ENCODE measurements at places on chromosomes 16 and 17. TPM values are rescaled to one million over a fixed set of nuclear protein-coding genes. Genes with fewer than 3 reads are reported as not detected.

DNA sequence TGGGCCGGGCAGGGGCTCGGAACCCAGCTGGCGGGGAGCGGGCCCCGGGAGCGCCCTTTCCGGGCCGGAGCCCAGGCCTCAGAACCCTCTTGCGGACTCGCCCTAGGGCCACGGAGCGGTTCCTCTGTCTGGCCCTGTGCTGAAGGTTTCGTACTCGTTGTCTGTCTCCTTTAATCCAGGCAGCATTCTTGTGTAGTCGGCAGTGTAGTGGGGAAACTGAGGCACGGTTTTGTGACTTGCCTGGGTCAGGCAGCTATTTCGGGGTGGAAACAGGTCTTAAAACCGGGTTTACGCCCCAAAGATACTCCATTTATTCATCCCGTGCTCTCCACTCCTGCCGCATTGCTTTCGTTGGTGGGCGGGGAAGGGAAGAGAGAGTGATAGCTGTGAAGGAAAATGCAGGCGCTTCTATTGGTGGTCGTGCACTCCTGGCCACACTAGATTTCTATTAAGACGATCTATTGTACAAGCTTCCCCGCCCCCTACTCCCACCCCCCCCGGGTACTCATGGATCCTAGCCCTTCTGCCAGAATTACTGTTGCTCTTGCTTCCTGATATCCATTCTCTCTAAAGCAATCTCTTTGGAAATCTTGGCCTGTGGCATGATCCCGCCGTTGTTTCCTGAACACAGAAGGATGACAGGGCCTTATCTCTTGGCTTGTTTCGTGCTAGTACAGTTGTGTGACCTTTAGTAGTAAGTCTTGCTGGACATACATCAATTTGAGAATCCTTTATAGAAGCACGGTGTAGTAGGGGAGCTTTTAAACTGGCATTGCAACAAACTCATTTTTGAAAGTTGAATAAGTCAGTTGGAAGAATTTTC, 751 bp downstream of the DCAF7 start:
- DNase-seq, result no peak

- DNase-seq, result no peak
These were observed 3.6 kb downstream of the C17orf58 start for GRCh38 chr17:67992548-67993152.

DNA sequence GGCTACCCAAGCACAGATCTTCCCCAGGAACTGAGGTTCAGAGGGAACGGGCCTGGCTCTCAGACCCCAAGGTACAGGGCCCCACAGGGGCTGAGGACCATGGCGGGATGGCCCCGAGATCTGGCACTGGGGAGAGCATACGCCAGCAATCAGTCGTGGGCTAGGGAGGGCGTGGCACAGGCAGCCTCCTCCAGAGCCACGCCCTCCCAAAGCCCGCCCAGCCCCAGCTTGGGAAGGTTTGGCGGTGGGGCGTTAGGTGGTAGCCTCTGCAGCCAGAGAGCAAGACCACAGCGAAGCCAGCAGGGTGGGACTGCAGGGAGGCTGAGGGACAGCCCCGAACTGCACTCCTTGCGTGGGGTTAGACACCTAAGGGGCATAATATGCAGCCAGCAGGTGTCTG, 11.6 kb downstream of the WNT9B start:
- no peak for DNase-seq

DNA sequence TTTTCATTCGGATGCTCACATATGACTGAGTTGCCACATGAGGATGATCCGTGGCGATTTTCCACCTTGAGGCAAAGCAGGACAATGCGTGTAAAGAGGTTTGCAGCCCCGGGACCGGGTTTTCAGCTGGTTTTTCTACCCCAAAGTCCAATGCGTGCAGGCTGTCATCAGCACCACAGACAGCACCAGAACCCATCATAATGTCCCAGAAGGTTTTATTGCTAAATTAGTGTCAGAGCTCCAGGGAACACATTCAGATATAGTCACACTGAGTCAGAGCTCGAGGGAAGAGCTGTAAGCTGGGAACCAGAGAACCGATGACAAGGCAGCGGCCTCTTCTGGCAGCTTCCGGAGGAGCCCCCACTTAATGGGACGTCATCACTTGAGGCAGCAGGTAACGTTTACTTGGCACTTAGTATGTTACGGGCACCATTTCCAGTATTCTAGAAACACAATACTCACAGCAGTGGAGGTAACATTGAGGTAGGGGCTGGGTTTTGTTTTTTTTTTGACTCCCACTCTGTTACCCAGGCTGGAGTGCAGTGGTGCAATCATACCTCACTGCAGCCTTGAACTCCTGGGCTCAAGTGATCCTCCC, 8.9 kb upstream of the NAGPA start:
- DNase-seq, result no peak

GRCh38 chr17:36623281-36623680, 21.9 kb downstream of the MRM1 start:
- no peak for DNase-seq

- no peak for DNase-seq
These were observed 18.5 kb upstream of the CDH1 start for GRCh38 chr16:68718590-68718989.

- DNase-seq, result no peak
These were observed 53.6 kb upstream of the SDK2 start for GRCh38 chr17:73697872-73698271.

DNA sequence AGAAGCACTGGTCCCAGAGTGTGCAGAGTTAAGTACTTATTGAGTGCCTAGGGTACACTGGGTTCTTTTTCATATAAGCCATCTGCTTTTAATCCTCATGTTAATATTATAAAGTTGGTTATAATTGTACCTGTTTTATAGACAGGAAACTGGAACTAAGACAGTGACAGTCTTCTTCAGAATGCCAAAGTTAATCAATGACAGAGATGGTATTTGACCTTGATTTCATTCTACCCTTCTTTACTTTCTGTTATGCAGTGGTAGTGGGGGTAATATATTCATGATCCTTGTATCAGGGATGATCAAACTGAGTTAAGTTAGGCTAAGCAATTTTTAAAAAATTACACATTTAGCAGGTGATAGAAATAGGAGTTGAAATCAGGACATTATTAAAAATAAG, 108.6 kb upstream of the GOT2 start:
- no peak for DNase-seq

DNA sequence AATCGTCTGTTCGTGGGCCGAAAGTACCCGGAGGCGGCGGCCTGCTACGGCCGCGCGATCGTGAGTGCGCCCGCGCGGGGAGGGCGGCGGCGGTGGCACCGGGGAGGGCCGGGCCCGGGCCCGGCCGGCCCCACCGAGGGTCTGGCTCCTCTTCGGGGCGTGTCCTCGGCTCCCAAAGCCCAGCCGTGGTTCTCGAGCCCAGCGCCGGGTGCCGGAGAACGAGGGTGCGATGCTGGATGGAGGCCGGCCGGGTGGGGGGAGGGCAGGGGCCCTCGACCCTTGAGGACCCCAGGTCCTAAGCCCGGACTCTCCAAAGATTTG, 375 bp downstream of the STUB1 start:
- DNase-seq, result no peak

GRCh38 chr16:73095885-73096421, 48.0 kb upstream of the ZFHX3 start:
- DNase-seq, result no peak

DNA sequence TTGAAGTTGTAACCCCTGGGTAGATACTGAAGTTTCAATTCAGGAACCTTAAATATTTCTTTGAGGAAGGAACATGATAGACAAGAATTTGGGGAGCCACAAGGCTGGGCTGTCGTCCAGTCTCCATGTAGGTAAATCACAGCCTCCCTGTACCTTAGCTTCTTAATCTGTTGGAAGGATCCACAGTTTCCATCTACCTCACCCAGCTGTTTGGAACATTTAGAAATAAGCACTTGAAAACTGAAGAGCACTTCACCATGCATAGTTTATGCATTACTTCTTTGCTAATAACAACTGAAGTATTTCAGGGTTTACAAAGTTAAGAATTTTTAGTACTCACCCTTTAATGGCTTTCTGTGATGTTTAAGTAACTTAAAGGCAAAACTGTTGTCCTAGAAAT, 17.2 kb downstream of the TXNDC11 start:
- no peak for DNase-seq

DNA sequence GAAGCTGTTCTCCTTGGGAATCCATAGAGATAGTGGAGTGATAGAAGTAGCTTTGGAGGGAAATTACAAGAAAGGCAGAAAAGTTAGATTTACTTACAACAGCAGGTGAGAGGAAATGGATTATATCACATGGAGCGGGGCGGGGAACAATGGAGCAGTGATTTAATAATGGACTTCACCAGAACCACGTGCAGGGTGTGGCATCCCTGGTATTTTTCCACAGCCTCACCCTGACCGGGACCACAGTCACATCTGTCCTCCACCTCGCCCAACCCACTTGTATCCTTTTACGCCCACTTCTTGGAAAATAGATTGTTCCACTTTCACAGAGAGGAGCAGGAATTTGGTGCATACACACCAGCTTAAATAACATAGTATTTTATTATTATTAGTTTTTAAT, 15.9 kb upstream of the CYB5B start:
- DNase-seq, result no peak

DNA sequence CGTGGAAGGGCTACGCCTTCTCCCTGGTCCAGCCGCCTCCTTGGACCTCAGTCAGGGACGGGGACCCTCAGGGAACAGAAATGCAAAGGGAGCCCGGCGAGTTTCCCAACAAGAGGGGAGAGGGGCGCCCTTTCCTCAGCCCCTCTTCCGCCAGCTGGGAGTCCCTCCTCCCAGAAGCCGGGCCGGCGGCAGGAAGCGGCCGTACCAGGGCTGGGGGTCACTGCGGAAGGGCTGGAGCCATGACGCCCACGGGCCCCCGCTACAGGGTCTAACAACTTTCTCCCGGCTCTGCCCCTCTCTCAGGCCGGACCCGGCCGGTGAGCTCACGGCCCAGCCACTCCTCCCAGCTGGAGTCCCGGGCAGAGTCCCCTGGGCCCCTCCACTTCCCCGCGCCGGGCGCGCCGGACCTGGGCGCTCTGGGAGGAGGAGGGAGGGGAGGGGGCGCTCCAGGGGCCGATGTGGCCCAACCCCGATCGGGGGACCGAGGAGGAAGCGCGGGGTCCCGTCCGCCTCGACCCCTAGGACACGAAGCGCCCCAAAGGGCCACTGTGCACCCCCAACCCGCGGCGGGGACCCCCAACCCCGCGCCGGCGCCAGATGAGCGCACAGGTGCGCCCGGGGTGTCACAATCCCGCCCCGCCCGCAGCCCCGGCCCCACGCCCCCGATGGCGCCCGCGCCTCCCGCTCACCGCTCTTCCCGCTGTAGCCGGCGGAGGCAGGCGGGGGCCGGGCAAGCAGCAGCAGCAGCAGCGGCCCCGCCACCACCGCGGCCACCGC, 578 bp downstream of the PGAP6 start:
- no peak for DNase-seq

DNA sequence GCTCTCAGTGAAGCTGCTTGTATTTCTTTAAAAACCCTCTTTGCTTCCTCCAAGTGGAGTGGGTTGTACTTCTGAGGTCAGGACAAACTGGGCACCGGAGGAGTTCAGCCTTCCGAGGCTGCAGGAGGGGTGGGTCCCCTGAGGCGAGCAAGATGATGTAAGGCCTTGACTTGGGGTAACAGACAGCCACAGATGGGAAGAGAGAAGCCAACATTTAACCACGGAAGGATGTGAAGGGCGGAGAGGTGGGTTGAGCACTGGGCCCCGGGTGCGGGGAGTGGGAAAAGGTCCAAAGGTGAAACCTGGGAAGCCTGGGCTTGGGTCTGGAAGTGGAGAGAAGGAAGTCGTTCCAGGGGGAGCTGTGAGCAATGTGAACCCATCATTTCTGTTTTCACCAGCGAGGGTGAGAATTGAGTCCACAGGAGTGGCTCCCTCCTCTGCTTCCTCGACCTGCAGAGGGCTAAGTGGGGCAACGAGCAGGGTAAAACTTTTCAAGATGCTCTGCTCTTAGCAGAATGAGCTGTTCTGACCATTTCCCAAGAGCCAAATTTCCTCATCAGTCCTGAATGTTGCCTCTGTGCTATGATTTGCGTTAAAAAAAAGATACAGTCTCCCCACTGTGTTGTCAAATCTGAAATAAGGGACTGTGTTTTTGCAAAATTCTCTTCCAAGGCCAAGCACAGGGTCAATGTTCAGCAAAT, 137.7 kb upstream of the CRHR1 start:
- DNase-seq, result no peak

GRCh38 chr17:329784-330420, 22.7 kb downstream of the RPH3AL start:
- DNase-seq, result no peak

DNA sequence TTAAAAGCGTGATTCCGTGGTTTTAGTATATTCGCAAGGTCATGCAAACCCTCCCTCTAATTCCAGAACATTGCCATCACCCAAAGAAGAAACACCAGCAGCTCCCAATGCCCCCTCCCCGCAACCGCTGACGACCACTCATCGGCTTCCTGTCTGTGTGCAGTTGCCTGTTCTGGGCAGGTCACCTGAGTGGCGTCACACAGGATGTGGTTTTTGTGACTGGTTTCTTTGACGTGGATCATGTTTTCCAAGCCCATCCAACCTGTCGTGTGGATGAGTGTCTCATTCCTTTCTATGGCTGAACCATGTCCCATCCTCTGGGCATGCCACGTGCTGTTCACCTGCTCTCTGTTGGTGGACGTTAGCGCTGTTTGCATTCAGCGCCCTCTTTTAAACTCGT, 8.2 kb upstream of the ATP2C2 start:
- no peak for DNase-seq

DNA sequence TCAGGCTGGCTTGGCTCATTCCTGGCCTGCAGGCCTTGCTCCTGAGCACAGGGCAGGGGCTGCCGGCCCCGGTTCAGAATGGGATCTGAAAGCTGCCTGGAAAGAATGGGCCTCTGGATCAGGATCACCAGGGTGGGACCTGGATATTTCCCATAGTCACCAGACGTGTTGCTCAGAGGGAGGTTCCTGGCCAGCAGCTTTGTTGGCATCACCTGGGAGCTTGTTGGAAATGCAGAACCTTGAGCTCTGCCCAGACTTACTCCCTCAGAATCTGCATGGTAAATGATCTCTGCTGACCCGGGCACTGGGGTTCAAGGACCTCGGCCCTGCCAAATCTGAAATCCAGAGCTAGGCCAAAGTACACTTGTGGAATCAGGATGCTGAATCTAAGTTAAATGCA, 29.5 kb upstream of the MED9 start:
- DNase-seq, result no peak

ITGA2B gene
- total RNA-seq, result 0.38 TPM

HS3ST2 gene
- not detected for total RNA-seq

C16orf74 gene
- total RNA-seq, result 1.5 TPM

ASPHD1 gene
- total RNA-seq, result 0.09 TPM

RPGRIP1L gene
- total RNA-seq, result 4.6 TPM

KRT39 gene
- total RNA-seq, result not detected

HBQ1 gene
- 1.9 TPM for total RNA-seq

MYH2 gene
- 0.09 TPM for total RNA-seq

ARL4D gene
- total RNA-seq, result 1.7 TPM

KRT24 gene
- total RNA-seq, result 0.14 TPM

VTN gene
- total RNA-seq, result 0.09 TPM

GLIS2 gene
- 0.85 TPM for total RNA-seq

CCDC200 gene
- not detected for total RNA-seq

APOBR gene
- 1.3 TPM for total RNA-seq

GPRC5C gene
- 11.5 TPM for total RNA-seq

PRSS21 gene
- 1.2 TPM for total RNA-seq

GAST gene
- total RNA-seq, result 5.0 TPM

Measured in thymus (tissue), 14 donors.